ENCODE measurements at places on chromosomes 5 and 9. TPM values are rescaled to one million over a fixed set of nuclear protein-coding genes. Genes with fewer than 3 reads are reported as not detected.

- H3K36me3 ChIP-seq, result no peaks in the 10 kb centered on the region
- H3K4me3 ChIP-seq, result no peak overlapping the region
- no peaks in the 10 kb centered on the region for H3K27me3 ChIP-seq
- H3K27ac ChIP-seq, result peak overlapping the region; percentile 9
- H3K4me1 ChIP-seq, result peaks cover 53% of the 10 kb centered on the region
Measured at GRCh38 chr5:149411738-149412519, 32.8 kb upstream of the IL17B start.

GMCL2 gene
- total RNA-seq, result not detected

DNA sequence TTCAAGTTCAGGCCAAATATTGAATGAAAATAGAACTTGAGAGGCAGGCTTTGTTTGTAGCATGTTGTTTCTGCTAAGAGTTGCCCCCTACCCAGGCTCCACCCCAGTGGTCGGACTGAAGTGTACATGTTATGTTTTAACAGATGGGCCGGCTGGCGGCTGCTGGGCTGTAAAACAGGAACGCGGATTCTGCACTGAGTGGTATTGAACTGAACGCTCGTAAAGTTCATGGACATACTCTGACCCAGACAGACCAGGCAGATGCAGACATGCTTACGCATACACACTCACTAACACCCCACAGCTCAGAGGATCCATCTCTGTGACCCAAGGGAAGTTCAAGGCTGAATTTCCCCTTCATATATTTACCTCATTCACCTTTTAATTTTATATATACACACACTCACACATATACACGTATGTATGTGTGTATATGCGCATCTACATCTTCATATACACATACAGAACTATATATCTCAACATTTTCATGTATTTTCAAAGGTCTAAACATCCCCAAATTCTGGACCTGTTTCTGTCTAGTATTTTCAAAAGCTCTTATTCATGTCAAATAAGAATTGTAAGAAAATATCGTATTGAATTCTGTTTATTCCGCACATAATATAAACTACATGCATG, 1.4 kb downstream of the MARCHF3 start:
- peak overlapping the region; percentile 87 for H3K4me3 ChIP-seq
- peaks cover 61% of the 10 kb centered on the region for H3K27me3 ChIP-seq
- no peak for DNase-seq

DNA sequence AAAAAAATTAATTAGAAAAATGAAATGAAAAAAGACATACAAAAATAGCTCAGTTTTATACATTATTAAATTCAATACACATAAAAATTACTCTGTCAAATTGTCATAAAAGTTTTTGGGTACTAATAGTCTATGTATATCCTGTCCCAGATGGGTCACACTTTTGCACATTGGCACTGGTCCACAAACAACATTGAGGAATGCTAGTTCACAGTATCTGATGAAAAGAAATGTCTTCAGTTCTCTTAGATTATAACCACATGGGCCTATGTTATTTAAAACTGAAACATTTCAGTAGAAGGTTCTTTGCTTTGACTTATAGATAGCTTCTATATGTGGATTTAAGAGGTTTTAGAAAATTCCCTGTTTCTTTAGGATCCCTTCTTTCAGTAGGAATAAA, 39.8 kb downstream of the LNPEP start:
- H3K36me3 ChIP-seq, result peaks cover 13% of the 10 kb centered on the region
- H3K4me1 ChIP-seq, result peaks cover 40% of the 10 kb centered on the region
- H3K27me3 ChIP-seq, result no peaks in the 10 kb centered on the region
- no peak overlapping the region for H3K27ac ChIP-seq
- DNase-seq, result no peak

AGXT2 gene
- not detected for total RNA-seq

GRCh38 chr5:5512543-5512942, 90.1 kb downstream of the ICE1 start:
- no peak for DNase-seq
- no peak overlapping the region for H3K27ac ChIP-seq
- H3K4me1 ChIP-seq, result peaks cover 4% of the 10 kb centered on the region
- H3K27me3 ChIP-seq, result peaks cover 8% of the 10 kb centered on the region

- H3K4me1 ChIP-seq, result peaks cover 49% of the 10 kb centered on the region
- DNase-seq, result no peak
- H3K27me3 ChIP-seq, result no peaks in the 10 kb centered on the region
- no peaks in the 10 kb centered on the region for H3K36me3 ChIP-seq
- no peak overlapping the region for H3K4me3 ChIP-seq
- peak overlapping the region; percentile 44 for H3K27ac ChIP-seq
Measured at GRCh38 chr9:121372239-121373010, 2.4 kb upstream of the STOM start.

DNA sequence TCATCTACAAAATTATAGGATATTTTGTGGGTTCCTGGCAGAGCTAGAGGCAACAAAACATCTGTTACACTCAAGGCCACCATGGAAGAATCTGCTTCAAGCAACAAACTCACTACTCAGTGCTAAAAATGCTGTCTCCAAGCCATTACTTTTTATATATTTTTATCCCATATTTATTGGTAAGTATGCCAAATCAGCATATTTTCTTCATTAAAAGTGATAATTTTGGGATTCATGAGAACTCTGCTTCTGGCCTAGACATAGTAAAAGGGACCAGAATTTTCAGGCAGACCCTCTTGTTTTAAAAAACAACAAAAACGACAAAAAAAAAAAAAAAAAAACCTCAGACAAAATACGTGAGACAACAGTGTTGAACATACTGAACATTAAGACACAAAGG, 236.0 kb downstream of the EDIL3 start:
- no peaks in the 10 kb centered on the region for H3K27me3 ChIP-seq
- H3K27ac ChIP-seq, result no peak overlapping the region
- H3K36me3 ChIP-seq, result no peaks in the 10 kb centered on the region
- DNase-seq, result no peak
- no peak overlapping the region for H3K4me3 ChIP-seq

DNA sequence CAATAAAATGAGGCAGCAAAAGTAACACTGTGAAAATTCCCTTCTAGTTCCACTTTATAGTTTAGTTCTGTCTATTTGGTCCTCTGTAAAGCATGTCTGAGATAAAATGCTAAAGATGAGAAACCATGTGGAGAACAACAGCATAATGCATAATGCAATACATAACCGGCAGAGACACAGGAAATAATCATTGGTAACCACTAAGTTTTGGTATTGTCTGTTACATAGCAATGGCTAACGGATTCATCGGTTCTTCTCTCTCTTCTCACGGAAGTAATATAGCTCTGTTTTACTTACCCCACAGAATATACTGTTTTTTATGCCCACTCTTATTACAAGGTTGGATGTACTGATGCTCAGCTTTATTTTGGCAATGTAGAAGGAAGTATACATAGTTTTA, 158.9 kb downstream of the FAM174A start:
- no peak overlapping the region for H3K27ac ChIP-seq
- H3K36me3 ChIP-seq, result no peaks in the 10 kb centered on the region
- H3K4me3 ChIP-seq, result no peak overlapping the region
- no peaks in the 10 kb centered on the region for H3K27me3 ChIP-seq

DNA sequence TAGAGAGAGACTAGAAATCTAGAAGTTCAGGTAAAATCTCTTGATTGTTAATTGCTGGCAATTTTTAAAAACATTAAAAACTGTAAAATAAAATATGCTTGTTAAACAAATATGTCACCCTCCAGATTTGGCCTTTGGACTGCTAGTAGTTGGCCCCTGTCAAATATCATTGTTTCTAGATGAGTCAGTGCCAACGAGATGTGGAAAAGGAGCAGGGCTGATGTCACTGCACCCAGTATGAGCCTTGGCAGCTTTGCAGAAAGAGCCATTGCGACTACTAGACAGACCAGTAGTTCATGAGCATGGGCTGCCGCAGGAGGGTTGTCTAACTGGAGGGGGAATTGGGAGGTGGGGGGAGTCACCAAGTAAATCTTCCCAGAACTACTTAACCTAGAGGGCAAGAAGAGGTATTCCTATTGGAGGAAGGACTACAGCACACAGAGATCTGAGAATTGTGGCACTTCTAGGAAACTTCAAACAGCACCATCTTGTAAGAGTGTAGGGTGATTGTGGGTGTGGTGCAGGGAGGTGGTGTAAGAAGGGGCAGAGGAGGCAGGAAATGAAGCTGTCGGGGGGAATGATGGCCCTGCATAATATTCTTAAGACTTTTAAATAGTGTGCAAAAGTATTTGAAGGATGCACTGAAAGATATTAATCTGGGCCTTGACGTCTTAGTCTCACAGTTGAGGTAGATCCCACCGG, 7.1 kb upstream of the DOCK2 start:
- no peaks in the 10 kb centered on the region for H3K36me3 ChIP-seq
- no peak overlapping the region for H3K27ac ChIP-seq
- H3K4me3 ChIP-seq, result no peak overlapping the region
- no peak for DNase-seq
- no peaks in the 10 kb centered on the region for H3K4me1 ChIP-seq

DNA sequence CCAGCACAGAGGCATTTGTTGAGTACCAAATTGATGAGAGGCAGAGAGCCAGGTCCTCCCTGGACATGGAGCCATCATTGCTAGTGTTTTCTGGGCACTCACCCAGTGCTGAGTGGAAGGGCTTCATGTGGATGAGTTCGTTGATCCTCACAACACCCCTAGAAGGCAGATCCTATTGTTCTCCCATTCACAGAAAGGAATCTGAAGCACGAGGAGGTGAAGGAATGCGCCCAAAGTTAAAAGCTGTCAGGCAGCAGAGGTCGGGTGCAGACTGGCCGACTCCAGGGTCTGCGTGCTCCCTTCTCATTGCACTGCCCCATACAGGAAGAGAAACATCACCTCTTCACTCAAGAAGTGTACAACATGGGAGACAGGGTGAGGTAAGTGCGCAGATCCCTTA, 153.5 kb upstream of the TNPO1 start:
- no peak overlapping the region for H3K4me3 ChIP-seq
- H3K36me3 ChIP-seq, result no peaks in the 10 kb centered on the region
- no peaks in the 10 kb centered on the region for H3K27me3 ChIP-seq
- H3K4me1 ChIP-seq, result peaks cover 3% of the 10 kb centered on the region
- no peak for DNase-seq

DNA sequence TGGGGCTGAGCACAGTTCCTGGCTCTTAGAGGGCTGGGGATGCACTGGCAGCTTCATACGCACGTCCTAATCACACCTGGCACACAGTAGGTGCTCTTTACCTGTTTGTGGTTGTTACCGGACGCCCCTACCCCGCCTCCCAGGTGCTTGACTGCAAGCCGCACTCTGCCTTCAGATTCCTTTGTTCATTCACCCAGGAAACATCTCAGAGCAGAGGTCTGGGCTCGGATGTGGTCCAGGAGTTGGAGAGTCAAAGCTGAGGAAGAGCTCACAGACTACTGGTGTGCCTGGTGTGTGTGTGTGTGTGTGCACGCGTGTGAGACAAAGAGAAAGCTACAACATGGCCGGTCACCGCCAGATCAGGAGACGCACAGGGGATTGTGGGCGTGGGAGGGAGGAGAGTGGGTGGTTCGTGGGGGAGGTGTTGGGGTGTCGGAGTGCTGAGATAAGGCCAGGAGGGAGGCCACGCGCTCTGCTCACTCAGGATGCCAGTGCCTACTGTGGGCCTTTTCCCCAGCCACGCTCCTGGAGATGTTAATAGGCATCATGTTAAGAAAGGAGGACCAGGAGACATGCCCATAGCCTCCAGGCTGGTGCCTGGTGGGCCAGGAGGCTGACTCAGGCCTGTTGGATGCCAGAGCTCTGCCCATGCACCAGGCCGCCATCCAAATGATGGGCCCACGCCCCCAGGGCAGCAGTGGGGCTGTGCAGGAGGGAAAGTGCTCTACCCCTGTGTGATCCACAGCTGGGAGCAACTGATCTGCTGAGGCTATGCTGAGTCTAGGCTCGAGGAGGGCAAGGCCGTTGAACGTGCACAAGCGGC, 39.9 kb downstream of the CRB2 start:
- H3K4me3 ChIP-seq, result no peak overlapping the region
- H3K27ac ChIP-seq, result no peak overlapping the region
- H3K4me1 ChIP-seq, result peaks cover 2% of the 10 kb centered on the region
- DNase-seq, result no peak
- H3K27me3 ChIP-seq, result no peaks in the 10 kb centered on the region
- peaks cover 6% of the 10 kb centered on the region for H3K36me3 ChIP-seq

DNA sequence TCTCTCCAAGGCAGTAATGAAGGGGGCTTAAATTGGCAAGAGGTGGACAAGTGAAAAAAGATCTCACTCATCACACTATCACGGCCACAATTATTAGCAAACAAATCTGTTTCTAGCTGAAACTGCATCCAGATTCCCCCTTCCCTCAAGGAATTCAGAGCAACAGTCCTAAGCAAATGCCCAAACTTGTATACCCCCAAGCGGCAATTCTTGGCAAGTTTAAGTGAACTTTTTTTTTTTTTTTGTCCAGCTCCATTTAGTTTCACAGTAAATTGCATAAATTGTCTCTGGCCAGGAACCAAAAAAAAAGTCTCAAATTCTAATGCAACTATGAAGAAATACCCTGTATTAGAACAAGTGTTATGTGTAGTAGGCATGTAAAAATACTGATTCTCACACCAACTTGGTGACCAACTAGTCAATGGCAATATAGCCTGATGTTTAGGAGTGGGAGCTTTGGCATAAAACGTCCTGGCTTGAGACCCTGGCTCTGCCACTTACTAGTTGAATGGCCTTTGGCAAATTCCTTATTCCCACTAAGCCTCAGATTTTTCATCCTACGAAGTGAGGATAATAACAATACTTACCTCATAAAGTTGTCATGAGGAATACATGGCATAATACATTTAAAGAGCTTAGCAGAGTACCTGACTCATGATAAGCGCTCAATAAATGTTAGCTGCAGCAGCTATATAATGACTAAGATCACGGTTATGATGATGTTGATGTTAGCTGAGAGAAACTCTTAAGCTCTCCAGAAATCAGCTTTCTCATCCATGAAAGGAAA, 193.2 kb downstream of the ADAMTSL1 start:
- no peaks in the 10 kb centered on the region for H3K27me3 ChIP-seq
- H3K4me1 ChIP-seq, result peaks cover 1% of the 10 kb centered on the region
- DNase-seq, result no peak

GRCh38 chr5:175717837-175718236, 60.0 kb downstream of the HRH2 start:
- no peak overlapping the region for H3K27ac ChIP-seq
- peaks cover 2% of the 10 kb centered on the region for H3K4me1 ChIP-seq
- H3K4me3 ChIP-seq, result no peak overlapping the region
- no peak for DNase-seq

TIGD6 gene
- 4.7 TPM for total RNA-seq

GRCh38 chr9:123282362-123283047, 14.1 kb upstream of the STRBP start:
- no peak for DNase-seq
- H3K4me3 ChIP-seq, result no peak overlapping the region
- H3K4me1 ChIP-seq, result no peaks in the 10 kb centered on the region
- H3K27me3 ChIP-seq, result no peaks in the 10 kb centered on the region
- H3K36me3 ChIP-seq, result no peaks in the 10 kb centered on the region
- no peak overlapping the region for H3K27ac ChIP-seq

SLC6A19 gene
- not detected for total RNA-seq

Data from mesothelial cell of epicardium (in vitro differentiated cells).